Activated CD4-positive, alpha-beta memory T cell treated with anti-CD3 and anti-CD28 coated beads for 36 hours (primary cell): ENCODE measurements at places on chromosomes 1 and 21.

DNA sequence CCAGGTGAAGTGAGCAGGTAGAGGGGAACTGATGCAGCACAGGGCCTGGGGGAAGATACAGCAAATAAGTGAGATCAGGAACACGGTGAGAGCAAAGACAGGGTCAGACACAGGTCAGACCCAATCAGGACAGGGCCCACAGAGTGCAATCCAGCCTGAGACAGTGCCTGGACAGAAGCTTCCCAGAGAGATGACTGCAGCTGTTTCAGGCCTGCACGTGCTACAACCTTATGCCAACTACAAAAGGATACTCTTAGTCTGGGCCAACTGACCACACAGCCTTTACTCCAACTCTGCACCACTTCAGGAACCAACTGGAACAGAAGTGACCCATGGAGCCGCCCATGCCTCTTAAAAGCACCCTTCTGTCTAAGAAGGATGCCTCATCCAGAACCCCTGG lies 228.0 kb downstream of the TOMM20 start:
- no peak for DNase-seq

GRCh38 chr21:43267391-43268085 lies 98.7 kb downstream of the CRYAA start:
- no peak for DNase-seq

GRCh38 chr1:51570063-51570710 lies 46.7 kb upstream of the OSBPL9 start:
- DNase-seq: no peak

- no peak for DNase-seq
Observed at GRCh38 chr1:92736395-92736794, 48.5 kb downstream of the EVI5 start.

DNA sequence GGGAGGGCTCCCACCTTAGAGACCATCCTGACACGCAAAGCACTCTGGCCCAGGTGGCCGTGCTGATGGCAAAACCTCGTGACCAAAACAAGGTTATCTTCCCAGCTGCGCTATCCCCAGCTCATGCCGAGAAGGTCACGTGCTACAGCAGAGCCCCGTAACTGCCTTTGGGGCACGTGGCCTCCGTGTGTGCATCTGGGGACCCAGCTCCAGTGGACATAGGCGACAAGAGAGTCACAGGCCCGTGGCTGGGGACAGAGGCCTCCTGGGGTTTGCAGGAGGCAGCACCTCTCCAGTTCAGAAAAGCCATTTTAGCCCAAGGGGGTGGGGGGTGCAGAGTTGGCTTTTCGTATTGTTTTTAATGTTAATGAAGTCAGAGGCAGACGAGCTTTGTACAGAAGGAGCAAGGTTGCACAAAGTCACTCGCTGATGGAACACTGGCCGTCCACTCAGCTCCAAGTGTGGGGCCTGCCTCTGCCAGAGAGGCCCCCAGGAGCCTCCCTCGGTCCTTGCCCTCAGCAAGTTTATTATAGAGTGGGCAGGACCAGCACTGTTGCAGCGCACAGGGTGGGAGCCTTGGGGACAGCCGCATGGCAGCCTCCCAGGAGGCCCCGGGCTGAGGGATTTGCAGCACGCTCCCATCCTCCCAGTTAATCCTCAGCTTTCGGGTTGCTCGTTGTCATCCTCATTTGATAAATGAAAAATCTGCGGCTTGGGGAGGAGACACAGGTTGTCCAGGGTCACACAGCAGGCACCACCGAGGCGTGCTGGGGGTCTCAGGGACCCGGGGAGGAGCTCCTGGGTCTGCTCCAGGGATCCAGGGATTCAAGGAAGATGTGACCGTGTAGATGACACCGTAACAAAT lies 8.0 kb upstream of the PDE9A start:
- DNase-seq: no peak
